ENCODE measurements at places on chromosomes 5 and 9.

- DNase-seq = peak; percentile 81
These were observed at the start of gene NDFIP1 for GRCh38 chr5:142108432-142109330. Gene NDFIP1, plus strand, starts transcription at chr5:142108779. Its CDS starts 196 bp downstream, at chr5:142108975.

DNA sequence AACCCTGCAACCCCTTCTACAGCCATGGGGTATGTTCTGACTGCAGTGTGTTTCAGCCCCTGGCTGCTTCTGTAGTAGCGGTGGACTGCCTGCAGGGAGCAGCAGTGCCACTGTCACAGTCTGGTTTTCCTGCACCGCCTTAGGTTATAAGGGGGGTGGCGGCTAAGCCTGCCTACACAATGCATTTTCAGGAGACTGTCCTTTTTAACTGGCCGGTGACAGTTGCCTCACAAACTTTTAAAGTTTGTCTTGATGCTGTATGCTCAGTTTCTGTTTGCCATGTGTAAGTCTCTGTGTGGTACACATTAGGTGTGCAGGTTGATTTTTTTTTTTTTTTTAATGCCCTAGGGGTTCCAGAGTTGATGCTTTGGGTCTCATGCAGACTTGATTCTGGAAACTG, 53.0 kb downstream of the NUP214 start:
- peak; percentile 75 for DNase-seq

DNA sequence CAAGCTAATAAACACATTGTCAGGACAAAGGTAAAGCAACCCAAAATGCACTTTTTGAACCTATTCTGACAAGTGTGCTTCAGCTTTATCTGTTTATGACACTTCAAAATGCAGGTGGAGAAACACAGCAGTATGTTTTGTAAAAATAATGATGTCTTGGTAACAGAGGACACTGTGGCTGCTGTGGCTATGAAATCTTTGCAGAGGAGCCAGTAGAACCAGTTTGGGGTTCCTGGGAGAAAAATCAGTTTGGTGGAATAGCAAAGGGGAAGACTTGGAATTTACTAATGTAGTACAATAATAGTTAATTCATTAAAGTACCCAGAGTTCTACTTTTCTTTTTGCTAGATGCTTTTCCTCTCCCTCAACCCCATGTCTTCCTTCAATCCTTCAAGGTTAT, 40.6 kb downstream of the SIL1 start:
- no peak for DNase-seq

GRCh38 chr9:445033-445432, 230.4 kb downstream of the DOCK8 start:
- DNase-seq = peak; percentile 72

DNA sequence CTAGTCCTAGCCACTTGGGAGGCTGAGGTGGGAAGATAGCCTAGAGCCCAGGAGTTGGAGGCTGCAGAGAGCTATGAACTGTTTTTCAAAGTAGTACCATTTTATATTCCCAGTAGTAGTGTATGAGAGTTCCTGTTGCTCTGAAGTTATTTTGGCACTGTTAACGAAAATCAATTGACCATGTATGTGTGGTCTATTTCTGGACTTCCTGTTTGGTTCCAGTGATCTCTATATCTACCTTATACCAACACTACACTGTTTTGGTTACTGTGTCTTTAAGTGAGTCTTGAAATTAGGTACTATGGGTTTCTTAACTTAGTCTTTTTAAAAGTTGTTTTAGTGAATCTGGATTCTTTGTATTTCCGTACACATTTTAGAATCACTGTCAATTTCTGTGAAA, 13.6 kb downstream of the SLF1 start:
- no peak for DNase-seq

DNA sequence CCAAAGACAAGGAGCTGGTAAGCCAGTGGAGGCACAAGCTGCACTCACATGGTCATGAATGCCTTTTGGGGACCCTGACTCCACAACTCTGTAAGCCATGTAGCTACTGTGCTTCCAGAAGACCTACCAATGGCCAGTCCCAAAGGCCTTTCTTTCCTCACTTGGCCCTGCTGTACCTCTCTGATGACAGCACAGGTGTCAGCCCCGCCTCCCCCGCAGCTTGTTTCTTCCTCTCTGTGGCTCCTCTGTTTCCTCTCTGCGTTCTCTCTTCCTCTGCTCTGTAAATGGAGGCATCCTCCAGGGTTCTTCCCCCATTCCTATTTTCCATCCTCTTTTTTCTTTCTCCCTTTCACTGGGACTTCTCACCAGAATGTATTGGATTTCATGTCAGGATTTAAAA, 26.7 kb downstream of the SH3TC2 start:
- DNase-seq = no peak

- no peak for DNase-seq
These were observed 30.4 kb downstream of the TBC1D2 start for GRCh38 chr9:98225015-98225442.

DNA sequence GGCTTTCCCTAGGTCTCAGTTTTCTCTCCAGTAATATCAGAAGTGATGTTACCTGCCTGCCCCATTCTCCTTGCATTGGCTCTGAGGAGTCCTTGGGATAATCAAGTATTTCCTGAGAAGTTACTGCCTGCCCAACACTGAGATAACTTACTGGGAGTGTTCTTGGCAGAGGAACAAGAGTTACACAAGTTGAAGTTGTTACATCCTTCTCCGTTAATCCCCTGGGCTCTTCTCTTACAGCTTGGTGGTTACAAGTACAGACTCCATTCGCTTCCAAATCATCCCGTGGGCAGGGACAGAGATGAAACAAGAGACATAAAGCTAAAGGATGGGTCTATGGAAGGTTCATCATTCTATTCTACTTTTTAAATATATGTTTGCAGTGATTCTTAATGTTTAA, 74.1 kb upstream of the SAP30L start:
- DNase-seq = peak; percentile 98

DNA sequence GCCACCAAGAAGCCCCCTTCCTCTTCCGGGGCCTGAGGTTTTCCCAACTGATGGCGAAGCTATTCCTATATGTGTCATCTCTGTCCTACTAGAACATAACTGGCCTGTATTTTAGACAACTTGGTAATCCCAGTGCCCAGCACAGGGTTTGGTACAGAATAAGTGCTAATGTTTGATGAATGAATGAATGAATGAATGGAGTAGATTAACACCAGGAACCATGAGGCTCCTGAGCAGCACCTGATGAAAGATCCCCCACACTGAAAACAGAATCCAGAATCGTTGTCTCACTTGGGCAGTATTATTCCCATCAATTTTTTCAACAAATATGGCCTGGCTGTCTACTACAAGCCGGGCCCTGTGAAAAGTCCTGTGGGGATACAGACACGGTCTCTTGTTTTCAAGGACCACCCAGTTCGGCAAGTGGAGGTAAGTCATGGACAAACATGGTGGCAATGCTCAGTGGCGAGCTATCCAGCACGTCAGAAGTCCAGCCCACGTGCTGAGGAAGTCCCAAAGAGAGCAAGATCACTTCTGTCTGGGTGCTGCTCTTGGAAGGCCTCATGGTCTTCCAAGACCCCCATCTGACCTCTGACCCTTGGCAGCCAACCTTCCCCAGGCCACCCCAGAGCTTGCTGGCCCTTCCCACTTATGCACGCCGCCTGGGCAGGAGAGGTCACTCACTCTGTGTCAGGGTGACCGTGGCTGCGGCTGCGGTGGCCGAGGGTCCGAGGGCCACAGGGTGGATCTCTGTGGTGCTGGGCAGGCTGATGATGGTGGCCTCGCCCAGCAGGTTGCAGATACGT, 1.0 kb downstream of the NAIF1 start:
- DNase-seq = no peak

- no peak for DNase-seq
These were observed 229.1 kb downstream of the PSAT1 start for GRCh38 chr9:78525986-78526560.

DNA sequence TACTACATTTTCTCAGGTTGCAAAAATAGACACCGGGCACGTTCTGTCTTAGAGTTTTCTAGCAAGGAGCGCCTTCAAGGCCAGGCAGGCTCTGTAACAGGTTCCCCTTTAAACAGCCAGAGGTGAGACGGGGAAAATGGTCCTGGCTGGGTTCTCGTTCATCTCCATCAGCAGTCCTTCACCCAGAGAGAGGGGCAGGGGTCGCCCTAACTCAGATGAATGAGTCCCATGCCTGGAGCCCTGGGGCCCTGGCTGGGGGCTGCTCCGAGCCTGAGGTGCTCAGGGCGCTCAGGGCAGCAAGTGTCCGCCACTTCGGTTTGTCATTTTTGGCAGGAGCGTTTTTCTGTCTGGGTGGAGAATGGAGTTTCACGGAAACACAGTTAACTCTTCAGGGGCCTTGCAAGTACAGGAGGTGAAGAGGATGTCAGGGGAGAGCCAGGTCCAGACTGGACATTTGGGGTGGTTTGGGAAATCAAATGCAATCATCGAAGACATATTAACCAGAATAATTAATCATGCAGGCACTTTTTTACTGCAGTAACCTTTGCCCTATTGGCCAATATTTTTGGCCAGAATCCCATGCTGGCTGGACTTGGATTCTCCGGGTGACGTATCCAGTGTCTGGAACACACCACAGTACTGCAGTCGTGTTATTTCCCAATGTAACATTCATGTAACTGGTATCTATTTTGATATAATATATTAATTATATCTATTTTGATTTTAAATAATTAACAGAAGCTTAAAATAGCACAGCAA, 2.9 kb downstream of the NTNG2 start:
- DNase-seq = peak; percentile 87

DNA sequence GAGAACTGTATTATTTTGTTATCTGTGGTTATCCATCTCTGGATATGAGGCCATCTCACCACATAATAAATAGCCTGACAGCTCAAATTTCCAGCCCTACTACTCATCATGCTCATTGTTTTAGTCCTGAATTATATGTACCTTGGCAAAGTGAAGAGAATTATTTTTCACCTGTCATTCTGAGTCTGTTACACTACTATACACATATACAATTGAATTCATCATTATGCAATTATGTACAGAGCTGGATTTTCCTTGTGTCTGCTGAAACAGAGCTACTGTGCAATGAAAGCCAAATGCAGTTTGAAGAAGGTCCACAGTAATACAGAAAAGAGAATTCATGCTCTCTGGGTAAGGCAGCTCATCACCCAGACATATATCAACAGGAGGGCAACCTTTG, 28.5 kb downstream of the ESM1 start:
- no peak for DNase-seq

DNA sequence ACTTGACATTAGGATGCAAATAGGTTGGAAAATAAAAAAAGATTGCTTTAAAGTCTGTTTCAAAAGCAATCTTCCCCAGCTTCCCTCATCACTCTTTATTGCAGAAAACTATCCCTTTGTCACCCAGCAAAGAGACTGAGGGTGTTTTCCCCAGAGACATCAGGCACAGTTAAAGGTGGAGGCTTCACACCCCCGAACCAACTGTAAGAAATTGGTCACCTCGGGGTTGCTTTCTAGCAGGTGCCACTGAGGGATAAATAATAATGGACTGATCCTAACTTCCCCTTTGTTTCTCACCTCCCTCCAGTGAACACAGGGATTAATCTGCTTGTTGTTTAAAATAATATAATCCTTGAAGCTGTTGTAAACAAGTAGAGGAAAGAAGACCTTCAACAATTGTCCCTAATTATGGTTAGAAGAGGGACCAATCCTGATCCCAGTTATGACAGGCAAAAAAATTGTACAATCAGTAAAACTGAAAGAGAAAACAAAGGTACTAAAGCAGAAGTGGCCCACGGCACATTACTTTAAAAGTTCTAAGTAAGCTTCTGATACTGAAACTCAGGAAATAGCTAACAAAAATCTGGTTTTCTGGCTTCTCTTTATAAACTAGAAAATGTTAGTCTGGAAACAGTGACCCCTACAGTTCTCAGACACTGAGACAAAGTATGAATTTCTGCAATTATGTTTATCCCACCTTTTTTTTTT, 6.6 kb upstream of the PCSK1 start:
- no peak for DNase-seq
